ENCODE measurements at places on chromosomes 5 and 9.

DNA sequence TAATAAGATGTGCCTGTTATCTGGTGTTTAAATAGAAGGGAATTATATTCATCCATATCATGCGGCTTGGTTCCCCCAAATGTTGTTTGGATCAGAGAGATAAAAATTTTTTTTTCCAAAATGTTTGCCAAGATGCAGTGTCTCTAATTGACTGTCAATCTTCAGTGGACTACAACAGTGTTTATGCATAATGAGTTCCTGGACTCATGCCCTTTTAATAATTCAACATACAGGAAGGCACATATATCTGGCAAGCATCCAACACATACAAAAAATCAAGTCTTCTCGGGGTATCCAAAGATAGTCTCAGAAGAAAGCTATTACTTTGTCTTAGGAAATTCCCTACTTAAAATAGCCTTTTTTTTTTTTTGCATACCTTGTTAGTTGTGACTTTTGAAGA, 1534.7 kb downstream of the EFNA5 start:
- DNase-seq: no peak

GRCh38 chr5:37836235-37836591, 3.6 kb downstream of the GDNF start:
- no peak for DNase-seq

DNA sequence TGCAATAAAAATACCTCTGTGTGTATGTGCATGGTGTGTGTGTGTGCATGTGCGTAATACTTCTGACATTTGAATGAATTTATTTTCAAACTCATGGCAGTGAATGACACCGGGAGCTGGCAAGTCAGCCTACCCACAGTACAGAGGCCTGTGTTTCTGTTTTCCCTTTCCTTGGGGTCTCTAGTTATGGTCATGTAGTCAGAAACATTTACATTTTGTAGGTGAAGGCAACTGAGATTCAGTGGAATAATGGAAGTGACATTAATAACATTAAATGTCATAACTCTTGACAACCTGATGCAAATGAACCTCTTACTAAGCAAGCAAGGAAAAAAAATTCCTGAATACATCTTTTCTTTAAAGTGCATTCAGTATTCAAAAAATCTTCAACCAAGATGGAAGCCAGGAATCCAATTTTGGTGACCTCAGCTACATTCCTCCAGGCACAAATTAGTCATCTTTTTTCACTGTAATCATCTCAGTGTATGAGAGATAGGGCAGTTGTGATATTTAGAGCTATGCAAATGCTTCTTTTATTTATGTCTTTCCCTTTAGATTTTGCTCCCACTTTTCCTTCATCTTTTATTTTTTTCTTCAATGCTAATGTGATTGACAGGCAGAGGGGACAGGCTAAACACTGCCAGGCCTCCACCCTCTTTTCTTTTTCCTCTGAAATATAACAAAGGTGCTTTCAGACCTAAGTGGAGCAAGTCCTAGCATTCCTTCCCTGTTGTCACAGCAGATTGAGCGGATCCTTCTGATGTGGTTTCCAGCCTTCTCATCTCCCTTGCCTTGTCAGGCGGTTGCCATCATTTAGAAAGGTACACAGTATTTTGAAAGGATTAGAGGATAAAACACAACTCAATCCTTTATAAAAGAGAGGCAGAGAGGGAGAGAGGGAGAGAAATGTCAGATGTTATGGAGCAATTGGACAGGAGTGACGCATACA, 569.8 kb upstream of the ADAMTS16 start:
- DNase-seq: no peak

- no peak for DNase-seq
Observed at GRCh38 chr9:1031951-1032601, 18.1 kb upstream of the DMRT2 start.

- DNase-seq: no peak
Observed at GRCh38 chr5:68973696-68974095, 120.1 kb upstream of the SLC30A5 start.

DNA sequence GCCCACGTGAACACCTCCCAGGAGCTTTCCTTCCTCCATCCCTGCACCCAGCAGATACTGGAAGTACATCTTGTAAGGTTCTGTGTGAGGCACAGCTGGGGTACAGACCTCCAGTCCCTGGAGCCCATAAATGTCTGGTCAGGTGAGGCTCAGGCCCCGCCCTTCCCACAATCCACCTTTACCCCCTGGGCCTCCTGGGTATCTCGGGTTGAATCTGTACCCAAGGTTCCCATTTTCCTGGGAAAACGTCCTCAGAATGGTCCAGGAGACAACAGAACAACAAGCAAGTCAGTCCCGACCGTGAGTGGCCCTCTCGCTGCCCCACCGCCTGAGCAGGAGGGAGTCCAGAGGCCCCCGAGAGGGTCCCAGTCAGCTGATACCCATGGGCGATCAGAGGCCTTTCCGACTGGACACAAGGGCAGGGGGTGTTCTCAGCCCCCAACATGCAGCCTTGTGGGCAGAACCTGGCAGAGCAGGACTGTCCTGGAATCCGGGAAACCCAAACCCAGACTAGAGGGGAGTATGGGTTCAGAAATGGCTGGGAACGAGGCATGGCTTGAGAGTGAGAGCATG, 4.3 kb downstream of the SPATA31E1 start:
- no peak for DNase-seq

GRCh38 chr9:97811533-97812246, 41.3 kb upstream of the FOXE1 start:
- DNase-seq: no peak

DNA sequence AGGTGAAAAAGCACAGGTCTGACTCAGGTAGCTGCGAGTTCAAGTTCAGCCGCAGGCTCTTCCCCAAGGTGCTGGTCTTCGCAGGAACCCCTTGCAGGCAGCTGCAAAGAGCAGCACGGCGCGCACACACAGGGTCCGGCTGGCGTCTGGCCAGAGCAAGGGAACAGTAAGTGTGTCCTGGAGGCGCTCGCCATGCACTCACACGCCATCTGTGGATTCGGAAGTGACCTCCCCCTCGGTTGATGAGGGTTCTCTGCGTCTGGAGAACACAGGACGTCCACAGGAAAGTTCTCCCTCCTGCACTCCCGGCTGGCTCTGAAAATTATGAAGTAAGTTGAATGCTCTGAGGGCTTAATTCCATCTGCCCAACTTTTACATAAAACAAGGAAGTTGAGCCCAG, 14.0 kb upstream of the EGFL7 start:
- no peak for DNase-seq
